Ammon's horn (tissue), 1 donor: ENCODE measurements at places on chromosomes 1 and 21.

DNA sequence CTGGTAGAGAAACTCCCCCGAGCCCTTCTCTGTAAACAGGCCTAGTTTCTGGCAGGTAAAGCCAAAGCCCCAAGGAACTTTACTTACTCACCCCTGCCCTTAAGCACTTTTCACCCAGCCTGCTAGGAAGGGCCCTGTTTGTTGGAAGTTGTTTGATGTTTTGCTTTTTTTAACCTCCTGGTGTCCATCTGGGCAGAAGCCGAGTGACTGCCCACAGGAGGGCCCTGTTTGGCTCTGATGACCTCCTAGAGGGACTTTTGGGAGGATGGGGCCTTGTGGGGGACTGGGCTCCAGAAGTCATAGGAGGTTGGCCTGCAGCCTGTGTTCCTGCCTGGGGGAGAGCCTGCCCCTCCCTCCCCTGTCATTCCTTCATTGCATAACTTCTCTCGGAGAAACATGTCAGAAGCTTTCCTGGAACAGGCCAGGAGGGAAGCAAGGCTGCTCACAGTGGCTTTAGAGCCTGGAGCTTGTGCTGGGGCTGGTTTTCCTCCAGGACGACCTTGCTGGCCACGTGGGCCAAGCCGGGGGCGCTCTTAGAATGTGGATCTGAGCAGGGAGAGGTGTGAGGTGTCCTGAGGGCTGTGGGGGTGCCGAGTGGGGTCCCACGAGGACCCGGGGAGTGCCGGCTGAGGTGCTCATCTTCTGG lies 33.9 kb downstream of the COQ8A start:
- DNase-seq = no peak

- DNase-seq = peak; percentile 18
Measured at GRCh38 chr1:19772053-19772452, 27.7 kb downstream of the TMCO4 start.

- DNase-seq = no peak
Measured at GRCh38 chr1:8685463-8685862, 132.0 kb downstream of the RERE start.

DNA sequence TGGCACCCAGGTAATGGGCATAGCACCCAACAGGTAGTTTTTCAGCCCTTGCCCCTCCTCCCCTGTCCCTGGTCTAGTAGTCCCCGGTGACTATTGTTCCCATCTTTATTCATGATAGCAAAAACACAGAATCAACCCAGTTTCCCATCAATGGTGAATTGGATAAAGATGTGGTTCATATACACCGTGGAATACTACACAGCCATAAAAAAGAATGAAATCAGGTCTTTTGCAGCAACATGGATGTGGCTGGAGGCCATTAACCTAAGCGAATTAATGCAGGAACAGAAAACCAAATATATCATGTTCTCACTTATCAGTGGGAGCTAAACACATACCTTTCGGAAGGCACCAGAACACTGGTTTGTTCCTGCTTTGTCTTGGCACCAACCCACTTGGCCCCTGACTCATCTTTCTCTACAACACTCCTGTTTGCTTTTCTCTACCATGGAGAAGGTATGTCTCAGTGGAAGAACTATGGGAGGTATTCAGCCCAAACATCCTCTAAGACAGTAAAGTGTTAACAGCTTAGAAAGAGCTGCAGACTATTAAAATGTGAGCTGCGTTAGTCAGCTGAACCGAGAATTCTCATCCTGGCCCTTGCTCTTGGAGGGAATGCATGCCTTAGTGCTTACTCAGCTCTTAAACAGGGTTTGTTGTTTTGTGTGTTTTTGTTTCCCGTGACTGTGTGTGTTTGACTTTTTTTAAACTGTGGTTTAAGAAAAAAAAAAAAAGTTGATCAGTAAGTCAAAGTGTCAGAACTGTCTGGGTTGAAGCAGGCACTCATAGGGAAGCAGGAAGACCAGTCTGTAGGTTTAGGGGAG lies 203.0 kb downstream of the TOMM20 start:
- peak; percentile 34 for DNase-seq

DNA sequence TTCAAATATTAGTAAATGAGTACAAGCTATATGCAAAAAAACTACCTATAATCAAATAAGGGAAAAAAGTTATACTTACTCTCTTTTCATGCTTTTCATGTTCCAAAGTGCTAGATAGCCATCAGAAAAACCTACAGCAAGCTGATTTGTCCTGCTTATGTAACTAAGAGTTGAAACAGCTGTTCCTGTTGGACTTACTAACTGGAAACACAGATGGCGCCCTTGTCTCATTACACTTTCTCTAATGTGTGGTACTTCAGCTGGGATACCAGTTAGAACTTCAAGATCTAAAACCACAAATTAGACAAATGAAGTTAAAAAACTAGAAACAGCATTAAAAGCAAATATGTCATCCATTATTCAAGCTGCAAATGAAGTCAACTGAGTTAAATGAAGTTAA lies 24.3 kb downstream of the AHCTF1 start:
- DNase-seq = peak; percentile 81

- peak; percentile 55 for DNase-seq
Measured at GRCh38 chr1:12597792-12598191, 20.2 kb downstream of the DHRS3 start.

GRCh38 chr1:10538646-10539355 lies 64.1 kb downstream of the PEX14 start:
- no peak for DNase-seq

DNA sequence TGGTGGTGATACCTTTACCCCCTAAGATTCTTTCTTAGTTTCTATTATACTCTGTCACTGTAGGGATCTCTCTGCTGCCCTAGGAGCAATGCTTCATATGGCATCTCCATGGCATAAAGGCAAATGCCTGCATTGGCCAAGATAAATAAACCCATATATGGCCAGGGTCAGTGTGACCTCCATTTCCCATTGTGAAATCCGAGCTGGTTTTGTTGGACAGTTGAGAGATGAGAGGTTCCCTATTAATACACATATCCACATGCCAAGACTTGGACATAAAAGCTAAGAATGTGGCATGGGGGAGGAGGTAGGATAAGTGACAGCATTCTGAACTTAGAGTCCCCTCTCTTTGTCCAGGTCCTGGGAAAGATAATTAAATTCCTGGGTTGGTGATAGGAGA lies 1.4 kb downstream of the TPM3 start:
- DNase-seq = no peak

GRCh38 chr1:35929730-35930592 lies 944 bp upstream of the AGO3 start:
- peak; percentile 49 for DNase-seq

GRCh38 chr1:215005078-215005477 lies 77.5 kb upstream of the KCNK2 start:
- DNase-seq = no peak

- peak; percentile 49 for DNase-seq
Measured at GRCh38 chr21:23936224-23936623, 1671.1 kb downstream of the MRPL39 start.

- peak; percentile 49 for DNase-seq
Measured at GRCh38 chr1:183821889-183822611, 17.1 kb downstream of the RGL1 start.

GRCh38 chr1:54866801-54867716 lies 19.9 kb downstream of the DHCR24 start:
- no peak for DNase-seq

DNA sequence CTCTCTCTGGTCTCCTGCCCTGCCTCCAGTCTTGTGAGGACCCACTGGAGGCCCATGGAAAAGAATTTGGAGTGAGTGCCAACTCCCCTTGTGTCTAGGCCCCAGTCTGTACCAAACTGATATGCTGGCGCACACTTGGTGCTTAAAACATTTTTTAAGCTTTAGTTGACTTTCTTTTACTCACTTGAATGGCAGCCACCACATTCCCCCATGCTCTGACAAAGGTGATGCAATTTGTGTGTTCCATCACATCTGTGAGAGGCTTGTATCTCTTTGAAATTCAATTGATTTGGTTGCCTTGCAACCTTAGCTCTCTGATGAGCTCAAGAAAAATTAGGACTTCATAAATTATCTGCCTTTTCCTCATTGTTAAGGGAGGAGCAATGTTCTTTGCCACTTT lies 30.5 kb upstream of the WDTC1 start:
- DNase-seq = no peak

GRCh38 chr1:6224718-6225117 lies 11.0 kb downstream of the ICMT start:
- no peak for DNase-seq
